ENCODE measurements at places on chromosomes 7 and 10.

DNA sequence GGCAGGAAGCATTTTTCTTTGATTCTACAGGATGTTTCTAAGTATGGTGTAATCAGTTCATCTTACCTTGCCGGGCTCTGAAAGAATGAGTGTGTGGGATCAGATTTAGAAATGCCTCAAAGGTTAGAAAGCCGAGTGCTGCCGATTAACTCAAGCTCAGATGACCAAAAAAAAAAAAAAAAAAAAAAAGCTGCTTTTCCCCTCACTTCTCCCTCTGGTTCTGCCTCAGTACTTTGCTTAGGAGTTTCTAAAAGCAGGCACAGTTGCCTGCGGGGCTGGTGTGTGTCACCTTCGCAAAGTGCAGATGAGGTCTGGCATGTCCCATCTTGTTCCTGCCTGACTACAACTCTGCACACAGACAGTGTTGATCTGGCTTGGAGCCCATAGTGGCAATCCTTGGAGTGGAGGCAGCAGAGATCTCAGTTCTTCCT lies 47.0 kb downstream of the KIAA1217 start:
- no peak for DNase-seq

- DNase-seq: peak; percentile 66
Measured at GRCh38 chr10:67763499-67764011, 67.6 kb upstream of the CTNNA3 start.

GRCh38 chr10:95860166-95860940 lies 47.4 kb upstream of the CC2D2B start:
- DNase-seq: no peak

GRCh38 chr7:80954191-80954590 lies 35.3 kb upstream of the SEMA3C start:
- no peak for DNase-seq

GRCh38 chr10:80046629-80047441 lies 31.6 kb upstream of the TMEM254 start:
- DNase-seq: peak; percentile 47

- DNase-seq: no peak
Measured at GRCh38 chr7:131400681-131401176, 73.1 kb downstream of the MKLN1 start.

GRCh38 chr7:41428381-41428780 lies 274.5 kb downstream of the INHBA start:
- DNase-seq: no peak

DNA sequence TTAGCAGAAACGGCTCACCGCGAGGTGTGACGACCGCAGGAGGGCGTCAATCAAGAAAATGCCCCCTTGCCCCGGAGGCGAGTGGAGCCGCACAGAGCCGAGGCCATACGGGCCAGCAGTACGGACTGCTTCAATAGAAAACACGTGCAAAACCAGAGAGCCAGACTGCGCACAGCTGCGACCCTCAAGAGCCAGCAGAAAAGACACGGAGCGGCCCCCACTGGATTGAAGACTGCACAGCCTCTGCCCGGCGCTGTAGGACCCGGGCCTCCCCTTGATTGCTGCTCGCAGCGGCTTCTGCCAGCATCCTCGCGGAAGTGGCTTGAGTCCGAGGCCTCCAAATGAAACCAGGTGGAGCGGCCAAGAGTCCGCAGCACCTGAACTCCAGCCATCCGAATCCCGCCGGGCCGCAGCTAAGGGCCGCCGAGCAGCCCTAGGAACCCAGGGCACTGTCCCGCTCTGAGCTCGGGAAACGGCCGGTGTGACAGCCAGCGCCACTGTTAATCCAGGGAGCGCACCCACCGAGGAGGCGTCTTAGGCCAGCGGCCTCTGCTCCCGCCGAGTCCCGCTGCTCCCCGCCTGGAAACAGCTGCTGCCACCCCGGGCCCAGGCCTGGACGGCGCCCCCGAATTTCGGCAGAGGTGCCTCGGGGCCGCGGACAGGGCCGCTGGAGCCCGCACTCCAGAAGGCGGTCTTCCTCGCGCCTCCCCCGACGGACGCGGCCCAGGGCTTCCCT lies 660 bp upstream of the HHEX start:
- DNase-seq: no peak

DNA sequence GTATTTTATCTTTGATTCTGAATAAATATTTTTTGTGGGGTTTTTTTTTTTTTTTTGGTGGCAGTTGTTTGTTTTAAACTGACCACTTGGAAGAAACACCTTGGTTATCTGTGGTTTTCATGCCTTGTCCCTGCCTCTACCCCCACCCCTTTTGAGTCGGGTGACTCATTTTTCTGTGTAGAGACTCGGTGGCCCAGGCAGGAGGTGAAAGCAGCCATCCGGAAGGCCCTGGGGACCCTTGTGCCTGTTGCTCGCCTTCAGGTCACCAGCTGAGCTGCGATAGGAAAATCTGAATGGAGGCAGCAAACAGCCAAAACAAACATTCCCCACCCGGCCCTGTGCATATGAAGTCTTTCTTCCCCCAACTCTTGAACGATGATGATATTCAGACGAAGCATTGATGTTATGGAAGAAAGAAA lies 22.8 kb downstream of the CYP17A1 start:
- no peak for DNase-seq

- DNase-seq: peak; percentile 12
Measured at GRCh38 chr7:118288098-118288497, 63.6 kb downstream of the ANKRD7 start.

GRCh38 chr7:151992375-151992774 lies 33.1 kb upstream of the GALNT11 start:
- peak; percentile 4 for DNase-seq

- DNase-seq: no peak
Measured at GRCh38 chr10:14478201-14478600, 147.5 kb upstream of the FRMD4A start.

DNA sequence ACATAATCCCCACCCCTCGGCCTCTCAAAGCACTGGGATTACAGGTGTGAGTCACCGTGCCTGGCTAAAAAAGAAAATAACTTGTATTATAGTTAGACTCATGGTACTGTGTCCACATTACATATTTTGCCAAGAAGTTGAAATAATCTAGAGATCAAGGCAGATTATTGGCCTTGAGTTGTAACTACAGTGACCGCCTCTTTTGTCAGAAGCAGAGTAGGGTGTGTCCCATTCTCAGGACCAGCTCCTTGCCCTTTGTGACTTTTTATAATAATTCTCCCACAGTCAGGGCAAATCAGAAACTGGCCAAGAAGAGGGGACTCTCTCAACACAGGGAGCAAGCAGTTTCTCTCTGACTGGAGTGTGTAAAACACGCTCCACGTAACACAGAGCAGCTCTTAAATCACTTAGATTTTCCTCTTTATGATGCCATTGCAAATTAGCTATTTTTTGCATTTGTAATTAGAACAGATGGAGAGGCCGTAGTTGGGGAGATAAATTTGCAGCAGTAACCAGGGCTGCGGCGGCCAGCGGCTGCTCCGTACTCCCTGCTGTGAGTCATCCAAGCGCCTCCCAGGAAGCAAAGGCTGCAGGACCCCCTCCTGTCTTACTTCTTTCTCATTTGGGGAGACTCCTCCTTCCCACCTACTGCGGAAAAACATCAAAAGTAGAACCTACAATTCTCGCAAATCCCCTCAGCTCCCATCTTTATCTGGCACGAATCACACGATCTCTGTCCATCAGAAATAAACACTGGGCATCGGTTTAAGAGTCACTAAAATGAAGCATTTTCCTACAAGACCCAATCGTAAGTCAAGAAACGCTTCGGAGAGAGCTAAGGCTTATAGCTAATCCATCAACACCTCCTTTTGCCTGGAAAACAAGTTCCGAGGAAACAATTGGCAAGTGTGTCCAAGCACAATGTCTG lies 32.1 kb upstream of the MSRB2 start:
- no peak for DNase-seq

Measured in activated T-helper 1 cell treated with anti-CD3 and anti-CD28 coated beads, Interleukin-12 subunit alpha, Interleukin-12 subunit beta, Interleukin-2, Interleukin-4 antibody, amounts not matched to agents 30 ng/mL and 10 ng/mL and 1 ng/mL, durations not matched to agents 14 hours and 24 hours and 36 hours (primary cell).